ENCODE measurements at places on chromosomes 3 and 15.

GRCh38 chr3:108234387-108234957 lies 12.2 kb upstream of the IFT57 start:
- no peak for DNase-seq

DNA sequence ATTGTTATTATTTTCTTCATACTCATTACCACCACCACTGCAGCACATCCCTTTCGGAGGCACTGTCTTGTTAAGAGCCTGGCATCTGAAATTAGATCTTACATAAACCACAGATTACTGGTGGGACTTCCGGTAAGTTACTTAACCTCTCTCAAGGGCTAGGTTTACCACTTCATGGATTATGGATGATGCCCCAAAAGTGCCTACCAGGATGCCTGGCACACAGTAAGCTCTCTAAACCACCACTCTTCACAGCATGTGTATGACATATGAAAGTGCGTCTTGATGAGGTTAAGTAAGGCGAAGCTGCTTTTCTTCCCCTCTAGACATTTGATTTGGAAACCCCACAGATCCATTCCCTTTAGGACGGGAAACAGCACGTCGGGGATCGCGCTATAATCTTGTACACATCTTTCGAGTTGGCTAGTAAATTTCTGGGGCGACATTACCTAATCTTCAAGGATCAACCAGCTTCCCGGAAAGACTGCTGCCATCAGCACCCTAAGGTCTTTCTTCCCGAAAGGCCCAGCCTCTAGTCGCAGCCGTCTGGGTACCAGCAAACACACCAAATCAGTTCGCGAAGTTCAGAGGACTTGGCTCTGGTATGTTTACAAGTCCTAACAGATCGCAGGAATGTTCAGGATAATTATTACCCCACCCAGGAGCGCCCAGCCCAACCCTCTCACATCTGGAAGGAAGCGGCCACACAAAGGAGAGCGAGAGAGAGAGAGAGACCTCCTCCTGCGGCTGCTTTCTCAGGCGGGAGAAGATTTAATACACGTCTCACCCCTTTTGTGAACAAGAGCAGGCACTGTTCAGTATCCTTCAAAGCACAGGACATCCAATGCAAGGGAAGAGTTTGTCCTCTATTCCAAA lies 155.1 kb upstream of the FRMD4B start:
- no peak for DNase-seq

GRCh38 chr15:37695719-37696118 lies 238.7 kb upstream of the TMCO5A start:
- no peak for DNase-seq

DNA sequence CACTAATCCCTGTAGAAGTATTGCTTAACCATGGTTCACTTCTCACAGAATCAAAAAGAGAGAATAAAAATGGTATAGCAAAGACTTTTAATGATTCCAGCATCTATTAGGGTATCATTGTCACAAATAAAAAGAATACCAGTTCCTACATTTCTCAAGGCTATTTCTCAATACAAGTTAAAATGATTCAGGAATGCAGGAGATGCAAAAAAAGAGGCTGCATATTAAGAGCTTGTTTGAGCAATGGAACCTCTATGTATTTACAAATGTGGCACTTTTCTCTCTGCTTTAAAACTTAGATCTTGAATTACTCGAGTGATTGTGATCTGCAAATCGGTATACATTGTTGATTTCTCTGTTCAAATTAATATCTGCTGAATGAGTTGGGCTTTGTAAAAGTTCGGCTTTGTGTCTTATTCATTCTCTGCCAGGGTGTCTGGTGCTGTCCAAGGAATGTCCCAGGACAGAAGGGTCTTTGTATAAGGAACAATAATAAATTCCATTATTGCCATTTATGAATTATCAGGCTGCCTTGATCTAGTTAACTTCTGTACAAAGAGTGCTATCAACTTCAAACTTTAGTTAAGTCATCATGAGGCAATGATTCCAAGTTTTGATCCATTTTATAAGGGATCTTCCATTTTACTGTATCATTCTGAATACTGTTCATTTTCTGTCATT lies 364.2 kb downstream of the RBMS3 start:
- DNase-seq, result no peak

DNA sequence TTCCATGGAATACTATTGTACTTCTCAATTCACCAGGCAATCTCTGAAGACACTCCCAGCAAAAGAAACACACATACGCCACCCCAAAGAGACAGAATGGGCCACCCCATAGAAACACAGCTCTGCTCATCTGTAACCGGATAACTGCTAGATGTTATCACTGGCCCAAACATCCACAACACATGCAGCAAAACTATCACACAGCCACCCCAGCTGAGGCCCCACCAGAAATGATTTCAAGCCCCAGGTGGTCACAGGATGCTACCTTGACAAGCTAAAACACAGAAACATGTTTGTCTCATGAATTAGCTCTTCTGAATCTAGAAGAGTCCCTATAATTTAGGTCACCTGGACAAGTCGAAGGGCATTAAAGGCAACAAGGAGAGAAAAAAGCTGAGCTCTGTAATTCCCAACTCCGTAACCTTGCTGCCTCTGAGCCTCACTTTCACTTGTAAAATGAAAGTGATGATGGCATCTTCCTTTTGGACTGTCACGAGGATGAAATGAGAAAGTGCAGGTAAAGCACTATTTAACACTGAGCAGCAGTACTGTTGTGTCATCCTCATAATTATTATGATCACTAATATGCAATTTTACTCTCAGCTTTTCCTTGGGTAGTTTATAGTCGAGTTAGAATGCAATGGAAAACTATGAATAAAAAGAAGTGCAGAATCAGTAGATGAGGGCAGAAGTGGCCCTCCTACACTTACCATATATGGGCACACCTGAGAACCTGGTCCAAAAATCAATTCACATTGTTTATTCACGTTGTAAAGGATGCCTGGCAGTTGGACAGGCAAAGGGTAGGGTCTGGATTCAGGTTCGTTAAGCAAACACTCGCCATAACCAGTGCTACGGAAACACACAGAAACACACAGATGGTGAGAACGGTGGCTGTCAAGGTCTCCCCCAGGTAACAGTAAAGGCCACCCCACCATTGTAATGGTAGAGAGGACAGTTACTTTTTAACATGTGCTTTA lies 38.6 kb downstream of the ADAMTS9 start:
- no peak for DNase-seq

DNA sequence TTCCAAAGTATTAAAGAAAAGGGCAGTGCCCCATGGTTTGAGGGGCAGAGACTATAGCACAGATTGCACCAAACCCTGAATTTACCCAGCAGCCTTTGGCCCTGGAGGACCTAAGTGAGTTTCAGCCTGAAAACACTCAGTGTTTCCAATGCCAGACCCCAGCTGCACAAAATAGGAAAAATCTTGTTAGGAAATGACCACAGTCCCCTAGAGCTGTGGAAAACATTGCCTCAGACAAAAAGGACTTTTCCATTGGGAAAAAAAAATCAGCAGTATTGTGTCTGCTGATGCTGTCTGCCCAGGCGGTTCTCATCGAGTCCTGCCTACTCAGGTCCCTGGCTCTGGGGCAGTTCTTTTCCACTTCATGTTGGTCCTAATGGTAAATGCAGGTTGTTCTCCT lies 121.7 kb upstream of the DLG1 start:
- DNase-seq, result no peak

- no peak for DNase-seq
Measured at GRCh38 chr3:58000306-58001085, 7.7 kb upstream of the FLNB start.

DNA sequence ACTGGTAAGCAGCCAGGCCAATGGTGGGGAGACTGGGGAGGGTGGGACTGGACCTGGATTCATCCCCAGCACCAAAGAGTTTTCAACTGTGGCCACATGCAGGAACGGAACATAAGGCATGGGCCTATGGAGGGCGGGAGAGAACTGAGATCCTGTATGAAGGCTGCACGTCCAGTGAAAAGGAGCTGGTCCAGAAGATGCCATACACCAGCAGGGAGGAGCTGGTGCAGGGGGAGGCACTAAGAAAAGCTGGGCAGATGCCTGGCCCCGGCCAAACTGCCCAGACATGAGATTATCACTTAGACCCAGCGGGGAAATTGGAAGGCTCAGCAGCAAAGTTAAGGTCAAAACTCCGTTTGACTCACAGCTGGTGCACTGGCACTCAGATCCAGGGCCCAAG lies 58.1 kb upstream of the MCF2L2 start:
- no peak for DNase-seq

DNA sequence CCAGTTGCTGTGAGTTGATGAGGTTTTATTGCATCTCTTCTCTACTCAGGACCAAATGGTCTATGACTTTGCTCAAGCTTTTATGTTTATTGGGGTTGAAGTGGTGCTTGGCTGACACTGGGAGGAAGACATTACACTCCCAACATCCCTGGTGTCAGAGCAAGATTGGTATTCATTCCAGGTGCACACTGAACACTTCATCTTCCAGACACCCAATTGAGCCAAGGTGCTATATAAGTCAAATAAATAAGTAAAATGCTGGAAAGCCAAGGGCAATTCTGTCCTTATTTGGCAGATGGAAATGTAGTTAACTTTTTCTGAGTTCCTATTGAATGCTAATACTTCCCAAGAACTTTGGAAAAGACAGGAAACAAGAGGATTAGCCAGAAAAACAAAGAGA lies 53.2 kb upstream of the CDV3 start:
- DNase-seq, result no peak

- DNase-seq, result no peak
Measured at GRCh38 chr3:139716908-139717485, 39.2 kb upstream of the NMNAT3 start.

DNA sequence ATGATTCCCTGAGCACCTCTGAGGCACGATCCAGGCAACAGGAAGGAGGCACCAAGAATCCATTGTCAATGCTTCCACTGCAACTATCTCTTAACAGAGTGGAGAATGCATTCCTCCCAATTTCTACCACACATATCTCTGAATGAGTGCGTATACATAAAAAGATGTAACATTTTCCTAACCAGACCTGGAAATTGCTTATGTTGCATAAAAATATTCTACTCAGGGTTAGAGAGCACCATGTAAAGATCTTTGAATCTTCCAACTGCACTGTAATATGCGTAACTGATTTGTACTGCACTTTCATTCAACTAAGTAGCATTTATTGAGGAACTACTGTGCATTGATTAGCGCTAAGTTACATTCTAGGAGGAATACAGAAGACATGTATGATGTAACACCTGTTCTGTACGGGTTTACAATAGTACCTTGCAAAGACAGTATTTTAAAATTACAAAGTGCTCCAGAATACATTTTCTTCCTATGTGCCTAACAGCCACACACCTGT lies 237.8 kb downstream of the EBLN2 start:
- no peak for DNase-seq

GRCh38 chr15:100918690-100919480 lies at the start of gene LRRK1:
LRRK1 (plus strand) TSS chr15:100919357; CDS start chr15:100924633, 5,276 bp downstream.
- no peak for DNase-seq

- no peak for DNase-seq
Measured at GRCh38 chr3:197522183-197522715, 33.5 kb downstream of the BDH1 start.

DNA sequence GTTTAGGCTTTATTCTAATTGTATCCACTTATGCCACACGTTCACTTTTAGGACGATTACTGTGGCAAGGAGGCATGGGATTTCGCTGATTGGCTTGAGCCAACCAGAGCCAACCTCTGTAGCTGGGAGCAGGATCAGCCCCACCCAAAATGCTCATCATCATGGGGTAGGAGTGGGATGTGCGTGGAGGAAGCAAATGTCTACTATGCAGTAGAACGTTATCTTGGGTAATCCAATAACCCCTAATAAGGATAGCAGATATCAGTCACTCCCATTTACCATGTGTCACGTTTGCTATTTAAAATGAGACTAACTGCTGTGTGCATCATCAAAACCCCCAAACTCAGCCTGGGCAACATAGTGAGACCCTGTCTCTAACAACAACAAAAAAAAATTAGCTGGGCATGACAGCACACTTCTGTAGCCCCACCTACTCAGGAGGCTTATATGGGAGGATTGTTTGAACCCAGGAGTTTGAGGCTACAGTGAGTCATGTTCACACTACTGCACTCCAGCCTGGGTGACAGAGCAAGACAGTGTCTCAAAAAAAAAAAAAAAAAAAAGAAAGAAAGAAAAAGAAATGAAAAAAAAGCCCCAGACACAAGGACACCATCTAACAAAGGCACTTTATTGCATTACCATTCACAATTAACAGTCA lies 17.8 kb upstream of the ITGB5 start:
- no peak for DNase-seq

GRCh38 chr3:47877290-47877689 lies 74.4 kb downstream of the DHX30 start:
- DNase-seq, result no peak

GRCh38 chr3:30604093-30604492 lies 2.3 kb upstream of the TGFBR2 start:
- no peak for DNase-seq

DNA sequence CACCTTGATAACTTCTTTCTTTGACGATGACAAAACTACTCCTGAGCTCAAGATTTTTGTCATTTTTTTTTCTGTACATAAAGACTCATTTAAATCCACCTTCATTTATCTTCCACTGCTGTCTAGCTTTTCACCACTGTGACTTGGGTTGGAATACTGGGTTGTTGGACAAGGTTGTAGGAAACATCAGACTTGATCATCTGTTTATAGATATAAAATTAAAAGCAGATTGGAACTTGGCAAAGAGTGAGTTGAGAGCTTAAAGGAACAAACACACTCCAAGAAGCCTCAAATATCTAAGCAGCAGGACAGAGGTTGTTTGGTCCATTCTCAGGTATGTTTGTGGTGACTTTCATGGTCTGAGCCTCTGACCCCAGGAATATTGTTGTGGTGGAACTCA lies 141.7 kb upstream of the NDN start:
- DNase-seq, result no peak
